ENCODE measurements at places on chromosomes 6 and 20. TPM values are rescaled to one million over a fixed set of nuclear protein-coding genes. Genes with fewer than 3 reads are reported as not detected.

- no peak for DNase-seq
- H3K36me3 ChIP-seq: no peaks in the 10 kb centered on the region
- no peak overlapping the region for H3K27ac ChIP-seq
- peaks cover 3% of the 10 kb centered on the region for H3K27me3 ChIP-seq
- no peak overlapping the region for H3K4me3 ChIP-seq
These were observed 274.2 kb downstream of the CDH26 start for GRCh38 chr20:60232380-60232779.

DNA sequence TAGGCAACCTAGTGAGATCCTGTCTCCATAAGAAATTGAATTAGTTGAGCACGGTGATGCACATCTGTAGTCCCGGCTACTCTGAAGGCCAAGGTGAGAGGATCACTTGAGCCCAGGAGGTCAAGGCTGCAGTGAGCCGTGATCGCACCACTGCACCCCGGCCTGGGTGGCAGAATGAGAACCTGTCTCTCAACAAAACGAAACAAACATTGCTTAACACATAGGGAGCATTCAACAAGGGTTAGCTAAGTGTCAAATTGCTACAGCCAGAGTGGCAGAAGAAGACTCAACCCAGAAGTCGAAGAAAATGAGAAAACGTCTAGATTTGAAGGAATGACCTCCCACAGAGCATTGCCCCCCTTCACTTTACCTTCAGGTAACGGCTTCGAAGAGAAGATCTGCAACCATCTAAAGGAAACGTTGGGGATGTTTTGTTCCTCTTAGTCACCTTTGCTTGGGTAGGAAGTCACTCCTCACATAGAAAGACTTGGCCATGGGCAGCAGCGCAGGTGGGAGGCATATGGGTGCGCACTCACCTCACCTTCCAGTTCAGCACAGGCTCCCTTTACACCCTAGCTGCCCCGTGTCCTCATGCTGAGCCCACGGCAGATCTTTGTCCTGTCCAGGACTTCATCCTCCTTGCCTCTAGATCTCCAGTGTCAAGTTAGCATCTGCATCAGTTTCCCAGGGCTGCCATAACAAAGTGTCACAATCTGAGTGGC lies 63.7 kb upstream of the SHLD1 start:
- no peak overlapping the region for H3K27ac ChIP-seq
- H3K4me1 ChIP-seq: no peaks in the 10 kb centered on the region
- H3K27me3 ChIP-seq: no peaks in the 10 kb centered on the region
- no peak for DNase-seq
- H3K36me3 ChIP-seq: no peaks in the 10 kb centered on the region

DNA sequence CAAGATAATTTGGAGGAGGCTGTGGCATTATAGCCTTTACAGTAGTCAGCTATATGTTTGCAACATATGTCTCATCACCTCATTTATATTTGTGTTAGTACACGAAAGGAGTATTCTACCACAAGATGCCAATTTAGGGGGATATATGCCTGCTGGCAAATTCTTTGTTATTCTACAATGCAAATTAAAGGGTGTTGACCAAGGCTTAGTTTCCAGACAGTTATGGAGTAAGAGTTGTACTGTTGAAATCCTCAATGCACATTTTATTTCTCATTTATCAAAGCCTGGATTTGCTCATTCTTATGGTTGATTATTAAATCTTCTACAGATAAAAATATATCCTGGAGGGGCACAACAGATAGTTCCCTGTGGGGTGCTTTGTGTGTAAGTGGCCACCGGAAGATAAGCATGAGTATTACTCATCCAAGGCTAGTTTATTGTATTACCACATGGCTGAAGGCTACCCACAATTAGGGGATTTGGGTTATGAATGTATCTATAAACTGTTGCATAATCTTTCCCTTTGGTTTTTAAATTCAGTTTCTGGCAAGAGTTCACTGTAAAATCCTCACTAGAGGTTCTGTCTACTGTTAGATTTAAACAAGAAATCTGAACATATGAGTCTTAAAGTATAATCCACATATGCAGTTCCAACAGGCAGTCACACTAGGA lies 9.0 kb downstream of the CST9 start:
- peaks cover 20% of the 10 kb centered on the region for H3K27me3 ChIP-seq
- H3K4me1 ChIP-seq: no peaks in the 10 kb centered on the region
- no peaks in the 10 kb centered on the region for H3K36me3 ChIP-seq
- DNase-seq: no peak

DNA sequence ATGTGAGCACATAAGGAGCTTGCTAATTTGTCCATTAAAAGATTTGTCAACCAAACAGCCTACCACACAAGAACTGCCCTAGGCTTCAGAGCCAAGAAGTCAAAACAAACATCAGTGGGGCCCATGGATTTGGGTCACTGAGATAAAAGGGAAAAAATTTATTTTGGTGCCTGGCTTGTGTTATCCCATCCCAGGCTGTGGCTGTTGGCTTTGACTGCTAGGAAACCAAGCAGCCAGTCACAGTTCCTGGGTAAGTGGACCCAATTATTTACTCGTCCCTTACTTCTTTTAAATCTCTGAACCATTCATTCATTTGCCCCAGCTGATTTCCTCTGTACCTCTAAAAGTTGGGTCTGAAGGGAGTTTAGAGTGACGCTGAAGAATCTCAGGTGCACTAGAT lies 41.3 kb downstream of the EDN1 start:
- H3K36me3 ChIP-seq: no peaks in the 10 kb centered on the region
- H3K27me3 ChIP-seq: peaks cover 9% of the 10 kb centered on the region
- H3K4me1 ChIP-seq: no peaks in the 10 kb centered on the region
- H3K27ac ChIP-seq: no peak overlapping the region
- no peak for DNase-seq

DNA sequence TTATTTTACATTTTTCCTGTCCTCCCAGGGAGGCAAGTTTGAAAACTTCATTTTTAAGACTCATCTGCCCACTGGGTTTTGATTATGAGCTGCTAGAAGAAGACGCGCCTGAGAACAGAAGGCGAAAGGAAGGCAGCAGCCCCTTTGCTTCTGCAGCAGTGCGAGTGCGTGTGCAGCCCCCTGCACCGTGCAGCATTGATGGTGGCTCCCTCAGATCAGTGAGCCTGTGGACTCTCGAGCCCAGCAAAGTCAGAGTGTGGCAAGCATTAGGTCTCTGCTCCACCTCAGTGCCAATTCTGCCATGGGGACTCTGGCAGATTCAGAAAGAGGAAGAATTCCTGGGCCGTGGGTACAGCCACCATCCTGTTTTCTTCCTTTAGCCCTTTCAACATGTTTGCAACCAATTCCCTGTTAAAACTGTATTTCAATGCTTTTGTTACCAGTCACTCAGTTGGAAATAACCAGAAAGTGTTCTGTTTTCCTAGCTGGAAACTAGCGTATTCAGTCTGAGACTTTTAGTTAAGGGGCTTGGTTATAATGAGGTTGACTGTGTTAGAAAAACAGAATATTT lies 134.8 kb upstream of the OGFRL1 start:
- H3K27me3 ChIP-seq: no peaks in the 10 kb centered on the region
- DNase-seq: no peak
- H3K27ac ChIP-seq: no peak overlapping the region
- no peak overlapping the region for H3K4me3 ChIP-seq

GRCh38 chr20:2902818-2903217 lies 29.5 kb downstream of the PTPRA start:
- peaks cover 19% of the 10 kb centered on the region for H3K4me1 ChIP-seq
- no peak overlapping the region for H3K27ac ChIP-seq
- H3K36me3 ChIP-seq: peaks cover 15% of the 10 kb centered on the region
- no peak for DNase-seq
- no peaks in the 10 kb centered on the region for H3K27me3 ChIP-seq

GRCh38 chr6:116648156-116648555 lies 20.4 kb downstream of the ZUP1 start:
- no peak overlapping the region for H3K4me3 ChIP-seq
- DNase-seq: no peak
- no peak overlapping the region for H3K27ac ChIP-seq
- H3K4me1 ChIP-seq: peaks cover 5% of the 10 kb centered on the region

Gene NKX2-2
- total RNA-seq: not detected

Gene SLC32A1
- total RNA-seq: not detected

- no peaks in the 10 kb centered on the region for H3K27me3 ChIP-seq
- H3K27ac ChIP-seq: no peak overlapping the region
- H3K36me3 ChIP-seq: no peaks in the 10 kb centered on the region
- H3K4me1 ChIP-seq: no peaks in the 10 kb centered on the region
- no peak overlapping the region for H3K4me3 ChIP-seq
These were observed 168.7 kb upstream of the RSPO3 start for GRCh38 chr6:126949786-126950185.

Gene RIMS4
- total RNA-seq: not detected

Measured in activated CD8-positive, alpha-beta memory T cell treated with anti-CD3 and anti-CD28 coated beads, Interleukin-2, amount 10 ng/mL, durations not matched to agents 7 days and 5 days (primary cell).